Stomach (tissue), 19 donors: ENCODE measurements at places on chromosomes 5 and 9. TPM values are rescaled to one million over a fixed set of nuclear protein-coding genes. Genes with fewer than 3 reads are reported as not detected.

DNA sequence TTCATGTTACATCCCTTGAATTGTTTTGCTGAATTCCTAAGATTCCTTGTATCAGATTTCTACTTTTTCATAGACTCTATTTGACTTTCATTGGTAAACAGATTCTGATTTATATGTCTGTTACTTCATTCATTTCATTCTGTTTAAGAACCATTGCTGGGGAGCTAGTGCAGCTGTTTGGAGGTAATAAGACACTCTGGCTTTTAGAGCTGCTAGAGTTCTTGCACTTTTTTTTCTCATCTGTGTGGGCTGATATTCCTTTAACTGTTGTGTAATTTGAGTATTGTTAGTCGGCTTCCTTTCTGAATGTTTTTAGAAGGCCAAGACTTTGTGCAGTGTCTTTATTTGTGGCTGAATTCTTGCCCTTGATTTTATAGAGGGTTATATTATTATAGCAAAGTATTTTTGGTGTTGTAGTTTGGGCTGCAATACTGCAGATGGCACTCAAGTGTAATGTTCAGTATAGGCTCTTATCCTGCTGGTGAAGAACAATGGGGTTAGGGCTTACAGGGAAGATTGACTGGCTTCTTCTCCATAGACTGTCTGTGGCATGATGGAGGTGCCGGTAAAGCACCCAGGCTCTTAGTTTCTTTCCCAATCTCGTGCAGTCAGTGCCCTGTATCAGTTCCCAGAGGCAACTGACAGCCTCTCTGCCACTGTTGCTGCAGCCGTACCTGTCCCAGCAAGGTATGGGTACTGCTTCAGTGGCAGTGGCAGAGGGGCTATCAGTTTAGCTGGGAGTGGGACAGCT lies 162.2 kb downstream of the OXCT1 start:
- DNase-seq: no peak

GRCh38 chr9:127806871-127807270 lies 4.2 kb downstream of the FPGS start:
- no peak for DNase-seq

The AJM1 gene
- 3.3 TPM for polyA plus RNA-seq

DNA sequence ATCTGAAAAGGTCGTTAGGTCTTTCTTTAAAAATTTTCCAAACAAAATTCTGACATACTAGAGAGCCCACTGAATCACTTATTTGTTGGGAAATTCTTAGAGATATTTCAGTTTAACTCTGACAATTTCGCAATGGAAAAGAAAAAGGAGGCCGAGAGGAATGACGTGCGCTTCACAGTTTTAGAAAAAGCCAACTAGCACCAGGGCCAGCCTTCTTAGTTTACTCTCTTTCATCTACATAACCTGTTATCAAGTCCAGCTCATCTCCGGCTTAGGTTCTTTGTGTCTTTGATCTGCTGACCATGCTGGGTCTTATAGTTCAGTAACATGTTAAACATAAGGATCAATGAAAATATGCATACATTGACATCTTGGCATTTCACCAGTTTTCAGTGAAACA lies 201.7 kb upstream of the TAS2R1 start:
- no peak for DNase-seq

- DNase-seq: no peak
Measured at GRCh38 chr9:5994493-5994892, 20.9 kb downstream of the RANBP6 start.

DNA sequence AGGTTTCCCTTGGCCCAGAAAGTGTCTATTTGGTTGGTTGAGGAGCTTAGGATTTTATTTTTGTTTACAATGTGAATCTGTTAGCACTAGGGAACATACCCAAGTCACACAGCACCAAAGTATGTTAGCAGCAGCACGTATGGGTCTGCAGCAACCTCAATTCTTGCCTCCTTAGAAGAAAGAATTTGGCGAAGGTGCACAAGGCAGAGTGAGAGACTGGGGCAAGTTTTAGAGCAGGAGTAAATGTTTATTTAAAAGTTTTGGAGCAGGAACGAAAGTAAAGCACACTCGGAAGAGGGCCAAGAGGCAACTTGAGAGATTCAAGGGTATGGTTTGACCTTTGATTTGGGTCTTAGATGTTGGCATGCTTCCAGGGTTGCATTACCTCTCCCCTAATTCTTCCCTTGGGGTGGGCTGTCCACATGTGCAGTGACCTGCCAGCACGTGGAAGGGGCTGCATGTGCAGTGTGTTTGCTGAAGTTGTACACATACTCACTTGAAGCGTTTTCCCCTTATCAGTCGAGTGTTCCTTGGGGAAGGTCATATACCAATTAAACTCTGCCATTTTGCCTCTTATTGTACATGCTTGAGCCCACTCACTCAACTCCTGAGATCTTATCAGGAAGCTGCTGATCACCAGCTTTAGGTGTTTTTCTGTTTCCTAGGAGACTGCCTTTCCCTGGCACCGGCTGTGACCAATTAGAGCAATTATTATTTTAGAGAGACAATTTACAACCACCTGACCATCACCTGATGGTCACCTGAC lies 64.9 kb upstream of the SHC3 start:
- DNase-seq: no peak

- no peak for DNase-seq
Measured at GRCh38 chr5:42500003-42500599, 76.9 kb downstream of the GHR start.

The RNF38 gene
- polyA plus RNA-seq: 8.0 TPM

- DNase-seq: peak; percentile 43
Measured at GRCh38 chr5:136202469-136203205, 9.7 kb upstream of the SMIM32 start.

GRCh38 chr9:91043056-91043810 lies 241.6 kb downstream of the SYK start:
- DNase-seq: no peak

DNA sequence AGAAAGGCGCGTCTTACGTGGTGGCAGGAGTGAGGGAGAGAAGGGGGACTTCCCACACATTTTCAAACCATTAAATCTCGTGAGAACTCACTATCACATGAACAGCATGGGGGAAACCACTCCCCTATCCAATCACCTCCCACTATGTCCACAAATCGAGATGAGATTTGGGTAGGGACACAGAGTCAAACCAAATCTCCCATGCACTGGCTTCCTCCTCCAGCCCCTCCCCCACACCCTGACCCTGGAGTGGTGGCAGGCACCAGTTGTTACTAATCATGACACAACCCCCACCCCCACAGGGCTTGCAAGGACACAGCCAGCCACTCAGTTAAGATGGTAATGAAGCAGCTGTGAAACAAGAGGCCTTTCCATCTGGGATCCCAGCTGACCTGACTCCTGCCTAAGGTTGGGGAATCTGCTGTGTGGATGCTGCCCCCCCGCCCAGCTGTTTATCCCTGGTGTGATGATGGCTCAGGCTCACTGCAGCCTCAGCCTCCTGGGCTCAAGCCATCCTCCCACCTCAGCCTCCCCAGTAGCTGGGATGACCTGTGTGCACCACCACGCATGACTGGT lies 57.1 kb upstream of the FUBP3 start:
- no peak for DNase-seq

- DNase-seq: no peak
Measured at GRCh38 chr9:27925815-27926214, 352.5 kb upstream of the C9orf72 start.

GRCh38 chr5:88944751-88945531 lies 62.0 kb upstream of the MEF2C start:
- DNase-seq: no peak

GRCh38 chr5:59177644-59178043 lies 594.8 kb downstream of the RAB3C start:
- DNase-seq: no peak

The PCDHGA1 gene
- polyA plus RNA-seq: not detected

DNA sequence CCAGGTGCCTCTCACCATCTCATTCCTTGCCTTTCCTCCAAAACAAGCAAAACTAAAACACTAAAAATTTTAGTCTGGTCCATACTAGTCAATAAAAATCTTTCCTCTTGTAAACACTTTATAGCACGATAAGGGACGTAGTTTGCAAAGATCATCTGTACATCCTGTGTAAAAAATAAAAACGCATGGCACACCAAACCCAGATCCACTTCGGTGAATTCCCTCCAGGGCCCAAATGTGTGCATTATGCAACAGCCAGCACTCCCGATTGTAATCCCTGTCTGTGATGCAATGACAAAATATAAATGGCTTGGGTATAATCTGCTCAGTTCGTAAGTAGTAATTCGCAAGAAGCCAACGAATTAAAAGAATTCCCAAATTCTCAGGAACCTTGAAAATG lies 1.4 kb downstream of the FAM169A start:
- DNase-seq: peak; percentile 21

DNA sequence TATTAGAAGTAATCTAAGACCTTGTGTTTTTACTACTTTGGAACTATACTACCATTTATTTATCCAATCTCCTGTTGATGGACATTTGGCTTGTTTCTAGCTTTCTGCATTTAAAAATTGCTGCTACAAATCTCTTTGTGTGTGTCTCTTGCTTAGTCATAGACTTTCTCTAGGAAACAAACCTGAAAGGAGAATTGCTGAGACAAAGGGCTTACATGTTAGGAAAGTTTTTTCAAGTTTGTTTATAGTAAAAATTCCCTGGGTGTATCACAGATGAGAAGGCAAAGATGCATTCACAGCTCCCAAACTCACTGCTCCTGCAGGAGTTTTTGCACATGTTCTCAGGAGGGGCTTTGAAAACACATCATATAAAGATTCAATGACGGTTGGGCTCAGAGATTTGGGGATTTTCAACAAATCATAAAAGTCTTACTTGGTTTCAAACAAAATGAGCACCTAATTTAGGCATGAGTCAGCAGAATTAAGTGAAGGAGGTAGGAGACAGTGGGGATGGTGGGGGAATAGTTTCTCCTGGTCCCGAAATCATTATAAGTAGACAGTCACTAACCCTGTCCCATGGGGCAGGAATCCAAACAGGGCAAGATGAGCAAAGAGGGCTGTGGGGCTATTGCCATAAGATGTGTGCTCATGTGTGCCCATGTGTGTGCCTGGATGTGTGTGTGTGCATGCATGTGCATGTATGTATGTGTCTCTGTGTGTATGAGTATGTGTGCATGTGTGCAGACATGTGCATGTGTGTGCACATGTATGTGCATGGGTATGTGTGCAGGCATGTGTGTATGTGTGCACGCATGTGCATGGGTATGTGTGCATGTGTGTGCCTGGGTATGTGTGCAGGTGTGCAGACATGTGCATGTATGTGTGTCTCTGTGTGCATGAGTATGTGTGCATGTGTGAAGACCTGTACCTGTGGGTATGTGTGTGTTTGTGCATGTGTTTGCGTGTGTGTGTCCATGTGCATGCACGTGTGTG lies 43.4 kb upstream of the S1PR3 start:
- DNase-seq: no peak

The PCDHAC1 gene
- not detected for polyA plus RNA-seq

The NIPAL4 gene
- polyA plus RNA-seq: 4.0 TPM

DNA sequence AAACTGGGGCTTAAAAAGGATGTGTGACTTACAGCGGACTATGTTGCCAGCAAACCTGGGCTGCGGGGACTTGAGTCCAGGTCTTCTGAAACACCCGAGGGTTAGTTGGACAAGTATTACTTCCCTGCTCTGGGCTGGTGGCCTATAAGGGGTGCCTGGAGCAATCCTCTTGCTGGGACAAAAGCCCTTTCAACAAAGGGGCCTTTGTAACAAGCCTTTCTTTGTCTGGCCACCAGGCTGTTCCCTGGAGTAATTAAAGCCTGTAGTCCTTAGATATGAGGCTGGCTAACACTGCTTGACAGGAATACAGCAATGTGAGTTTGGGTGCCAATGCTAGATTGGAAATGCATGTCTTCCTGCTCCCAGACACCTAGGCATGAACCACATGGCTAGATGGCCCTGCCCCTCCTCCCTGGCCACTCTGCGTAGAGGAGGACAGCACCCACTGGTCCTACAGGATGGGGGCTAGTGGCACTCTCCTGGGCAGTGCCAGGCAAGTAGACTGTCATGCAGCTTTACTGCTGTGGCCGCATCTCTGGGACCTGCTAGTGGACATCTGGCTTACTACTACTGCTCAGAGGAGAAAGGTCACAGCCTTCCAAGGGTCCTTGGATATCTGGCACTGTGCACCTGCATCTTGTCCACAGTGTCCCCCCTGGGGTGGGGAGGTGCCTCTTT lies 343.1 kb downstream of the ZSWIM6 start:
- DNase-seq: no peak

GRCh38 chr5:18393565-18394442 lies 759.5 kb downstream of the TAF11L14 start:
- peak; percentile 48 for DNase-seq

The CD72 gene
- polyA plus RNA-seq: 2.8 TPM

DNA sequence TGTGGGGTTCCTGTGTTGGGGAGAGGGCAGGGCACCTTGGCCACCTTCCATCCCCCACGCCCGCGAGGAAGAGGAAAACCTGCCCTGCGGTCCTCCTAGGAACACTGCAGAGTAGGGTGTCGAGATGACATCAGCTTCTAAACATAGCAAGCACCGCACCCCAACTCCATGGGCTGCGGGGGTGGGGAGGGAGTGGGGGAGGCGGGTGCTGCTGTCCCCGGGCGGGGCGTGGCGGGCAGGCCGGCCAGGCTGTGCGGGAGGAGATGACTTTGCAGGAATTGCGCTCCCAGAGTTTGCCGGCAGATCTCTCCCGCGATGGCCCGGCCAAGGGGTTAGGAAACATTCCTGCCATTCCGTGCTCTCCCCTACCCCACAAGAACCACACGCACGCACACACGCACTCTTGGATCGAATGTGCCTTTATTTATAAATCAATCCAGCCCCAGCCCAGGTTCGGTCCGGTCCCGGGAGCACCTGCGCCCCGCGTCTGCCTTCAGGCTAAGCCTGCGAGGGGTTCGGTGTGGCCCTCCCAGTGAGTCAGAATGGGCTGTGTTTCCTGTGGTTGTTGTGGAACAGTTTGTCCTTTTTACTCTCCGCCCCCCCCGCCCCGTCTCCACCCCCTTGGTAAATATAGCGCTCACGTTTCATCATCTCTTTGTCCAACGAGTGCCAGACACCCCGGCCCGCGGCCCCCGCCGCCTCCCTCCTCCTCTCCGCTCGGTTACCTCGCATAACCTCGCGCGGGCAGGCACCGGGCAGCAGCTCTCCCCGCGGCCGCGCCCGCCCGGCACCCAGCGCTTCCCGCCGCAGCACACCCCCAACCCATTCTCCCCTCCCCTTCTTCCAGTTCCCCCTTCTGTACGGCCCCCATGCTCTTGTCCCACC lies 5.3 kb upstream of the KLF9 start:
- DNase-seq: peak; percentile 94

DNA sequence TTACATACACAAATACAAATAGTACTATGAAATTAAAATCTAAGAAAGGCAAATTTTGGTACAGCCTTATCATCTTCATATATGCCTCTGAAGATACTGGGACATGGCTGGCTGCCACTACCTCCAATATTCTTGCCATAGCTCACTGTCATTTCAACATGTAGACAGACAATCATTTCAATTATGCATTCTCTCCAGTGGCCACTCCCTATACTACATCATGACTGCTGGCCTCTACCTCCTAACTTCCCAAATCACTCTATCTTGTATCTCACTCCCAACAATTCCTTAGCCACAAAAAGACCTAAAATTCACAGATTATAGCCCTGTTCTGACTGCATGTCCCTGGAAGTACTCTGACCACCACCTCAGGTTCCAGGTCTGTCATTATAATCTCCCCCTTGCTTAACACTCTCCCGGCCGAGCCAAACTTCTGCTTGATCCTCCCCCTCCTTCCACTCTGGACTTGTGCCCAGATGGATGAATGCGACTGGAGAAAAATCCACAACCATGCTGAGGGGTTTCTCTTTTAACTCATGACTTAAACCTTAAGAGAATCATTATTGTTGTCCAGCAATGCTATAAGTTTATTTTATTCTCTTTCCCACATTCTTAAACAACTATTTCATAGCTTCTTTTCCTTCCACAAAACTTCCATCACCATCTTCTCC lies 225.3 kb upstream of the TLE4 start:
- DNase-seq: no peak

GRCh38 chr5:59756373-59757035 lies 137.0 kb downstream of the PDE4D start:
- peak; percentile 68 for DNase-seq
